Natural killer cell (primary cell): ENCODE measurements at places on chromosomes 6 and 20. TPM values are rescaled to one million over a fixed set of nuclear protein-coding genes. Genes with fewer than 3 reads are reported as not detected.

GRCh38 chr6:106637717-106638341 lies 8.5 kb downstream of the QRSL1 start:
- H3K4me1 ChIP-seq, result peaks cover 12% of the 10 kb centered on the region
- no peak for DNase-seq
- H3K4me3 ChIP-seq, result no peak overlapping the region
- H3K27ac ChIP-seq, result peak overlapping the region; percentile 36
- H3K27me3 ChIP-seq, result no peaks in the 10 kb centered on the region

GRCh38 chr20:890666-891057 lies 25.5 kb downstream of the ANGPT4 start:
- no peaks in the 10 kb centered on the region for H3K27me3 ChIP-seq
- no peak overlapping the region for H3K4me3 ChIP-seq
- peaks cover 3% of the 10 kb centered on the region for H3K4me1 ChIP-seq
- no peak overlapping the region for H3K27ac ChIP-seq
- H3K36me3 ChIP-seq, result no peaks in the 10 kb centered on the region

DNA sequence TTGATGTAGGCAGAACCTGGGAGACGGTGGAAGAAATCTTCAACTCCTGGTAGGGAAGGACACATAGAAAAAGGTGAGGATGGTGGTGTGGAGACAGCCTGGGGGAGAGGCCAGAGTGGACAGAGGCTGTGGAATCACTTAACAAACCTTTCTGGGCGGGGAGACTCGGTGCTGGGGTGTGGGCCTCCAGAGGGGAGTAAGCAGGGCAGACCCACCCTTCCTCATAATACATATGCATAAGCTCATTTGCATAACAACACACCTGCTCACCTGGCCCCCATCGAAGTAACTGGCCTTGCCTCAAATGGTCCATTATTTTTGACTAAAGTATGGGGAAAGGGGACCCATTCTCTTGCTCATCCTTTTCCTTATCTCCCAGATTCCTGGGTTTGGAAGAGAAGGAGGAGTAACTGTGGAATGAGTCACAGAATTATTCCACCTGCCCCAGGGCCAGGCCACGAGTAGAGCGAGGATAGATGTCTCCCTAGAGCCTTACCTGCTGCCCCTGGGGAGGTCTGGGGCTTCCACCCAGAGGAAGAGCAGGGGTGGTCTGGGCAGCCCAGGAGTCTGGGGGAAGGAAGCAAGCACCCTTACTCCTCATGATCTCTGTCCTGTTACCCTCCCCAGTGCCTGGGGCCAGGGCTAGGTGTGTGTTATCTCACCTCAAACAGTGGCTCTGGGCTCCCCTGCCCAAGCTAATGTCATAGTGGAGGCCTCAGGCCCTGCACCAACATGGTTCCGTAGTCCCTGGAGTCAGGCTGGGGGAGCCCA lies 10.7 kb upstream of the VEGFA start:
- H3K36me3 ChIP-seq, result no peaks in the 10 kb centered on the region
- no peaks in the 10 kb centered on the region for H3K4me1 ChIP-seq
- H3K27ac ChIP-seq, result no peak overlapping the region
- no peak for DNase-seq
- no peaks in the 10 kb centered on the region for H3K27me3 ChIP-seq

DNA sequence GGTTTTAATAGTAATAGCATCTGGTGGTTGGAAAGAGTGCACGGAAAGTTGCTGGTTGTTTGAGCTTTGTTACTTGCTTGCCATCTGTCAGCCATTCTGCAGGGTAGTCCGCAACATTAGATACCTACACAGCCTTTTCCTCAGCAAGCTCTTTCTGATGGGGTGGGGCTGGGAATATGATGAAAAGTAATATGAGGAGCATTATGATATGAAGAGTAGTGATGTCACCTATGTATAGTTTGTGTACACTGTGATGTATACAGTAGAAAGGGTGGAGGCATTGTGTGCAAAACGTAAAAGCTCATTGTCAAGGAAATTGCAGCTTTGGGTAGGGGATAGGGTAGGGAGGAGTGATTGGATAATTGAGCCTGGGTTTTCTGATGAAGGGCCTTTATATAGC lies 16.1 kb downstream of the SCAF8 start:
- no peak overlapping the region for H3K27ac ChIP-seq
- H3K27me3 ChIP-seq, result no peaks in the 10 kb centered on the region
- no peak overlapping the region for H3K4me3 ChIP-seq
- H3K4me1 ChIP-seq, result peaks cover 24% of the 10 kb centered on the region
- H3K36me3 ChIP-seq, result peaks cover 4% of the 10 kb centered on the region
- no peak for DNase-seq

Gene COL21A1
- not detected for total RNA-seq

DNA sequence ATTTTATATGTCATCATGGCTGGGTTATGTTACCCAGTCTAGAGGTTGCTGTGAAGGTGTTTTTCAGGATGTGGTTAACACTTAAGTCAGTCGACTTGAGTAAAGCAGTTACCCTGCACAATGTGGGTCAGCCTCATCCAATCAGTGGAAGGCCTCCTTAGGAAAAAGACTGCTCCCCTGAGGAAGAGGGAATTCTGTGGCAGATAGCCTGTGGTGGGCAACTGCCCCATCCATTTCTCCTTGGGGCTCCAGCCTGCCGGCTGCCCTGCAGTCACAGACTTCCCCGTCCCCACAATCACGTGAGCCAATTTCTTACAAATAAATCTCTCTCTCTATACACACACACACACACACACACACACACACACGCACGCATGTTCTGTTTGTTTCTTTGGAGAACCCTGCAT lies 34.5 kb upstream of the MPC1 start:
- H3K27ac ChIP-seq, result no peak overlapping the region
- H3K4me1 ChIP-seq, result peaks cover 80% of the 10 kb centered on the region
- no peaks in the 10 kb centered on the region for H3K27me3 ChIP-seq
- DNase-seq, result peak; percentile 44
- no peaks in the 10 kb centered on the region for H3K36me3 ChIP-seq

Gene FAM209B
- 2.0 TPM for total RNA-seq

- H3K4me3 ChIP-seq, result no peak overlapping the region
- DNase-seq, result no peak
- no peak overlapping the region for H3K27ac ChIP-seq
- H3K27me3 ChIP-seq, result no peaks in the 10 kb centered on the region
- H3K4me1 ChIP-seq, result no peaks in the 10 kb centered on the region
These were observed 510.3 kb downstream of the KIF16B start for GRCh38 chr20:16062661-16063581.

Gene XPO5
- 47.6 TPM for total RNA-seq

Gene UNC5CL
- 5.3 TPM for total RNA-seq

- DNase-seq, result no peak
- peaks cover 2% of the 10 kb centered on the region for H3K27me3 ChIP-seq
- H3K36me3 ChIP-seq, result no peaks in the 10 kb centered on the region
- H3K27ac ChIP-seq, result no peak overlapping the region
These were observed 45.6 kb upstream of the ANKEF1 start for GRCh38 chr20:9989066-9989724.

- no peaks in the 10 kb centered on the region for H3K27me3 ChIP-seq
- H3K4me1 ChIP-seq, result no peaks in the 10 kb centered on the region
- no peak overlapping the region for H3K4me3 ChIP-seq
- no peak overlapping the region for H3K27ac ChIP-seq
- H3K36me3 ChIP-seq, result no peaks in the 10 kb centered on the region
These were observed 21.0 kb downstream of the JAG1 start for GRCh38 chr20:10652660-10653261.

DNA sequence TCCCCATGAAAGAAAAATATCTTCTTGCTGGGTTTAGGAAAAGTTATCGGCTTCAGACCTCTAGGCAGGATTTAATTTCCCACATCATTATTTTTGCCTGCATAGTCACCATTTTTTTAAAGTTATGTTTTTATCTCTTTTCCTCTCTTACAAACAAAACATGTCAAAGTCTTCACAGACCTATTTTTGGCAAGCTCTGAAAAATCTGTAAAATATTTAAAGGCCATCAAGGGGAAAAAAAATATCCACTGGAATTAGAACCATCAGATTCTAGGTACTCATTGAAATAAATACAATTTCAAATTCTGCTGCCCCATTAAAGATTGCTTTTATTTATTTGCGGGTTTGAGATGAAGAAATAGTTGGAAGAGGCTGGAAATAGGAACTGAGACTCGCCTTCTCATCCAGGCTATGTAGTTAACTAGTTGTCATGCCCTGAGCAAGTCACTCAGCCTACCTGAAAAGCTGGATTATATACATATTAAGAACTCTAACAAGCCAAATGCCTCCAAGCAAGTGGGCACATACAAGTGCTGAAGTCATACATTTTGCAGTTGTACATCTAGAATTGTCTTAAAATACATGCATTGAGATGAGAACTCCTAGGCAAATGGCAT lies 101.7 kb upstream of the SASH1 start:
- H3K4me3 ChIP-seq, result no peak overlapping the region
- no peak overlapping the region for H3K27ac ChIP-seq
- H3K36me3 ChIP-seq, result no peaks in the 10 kb centered on the region
- no peaks in the 10 kb centered on the region for H3K27me3 ChIP-seq

DNA sequence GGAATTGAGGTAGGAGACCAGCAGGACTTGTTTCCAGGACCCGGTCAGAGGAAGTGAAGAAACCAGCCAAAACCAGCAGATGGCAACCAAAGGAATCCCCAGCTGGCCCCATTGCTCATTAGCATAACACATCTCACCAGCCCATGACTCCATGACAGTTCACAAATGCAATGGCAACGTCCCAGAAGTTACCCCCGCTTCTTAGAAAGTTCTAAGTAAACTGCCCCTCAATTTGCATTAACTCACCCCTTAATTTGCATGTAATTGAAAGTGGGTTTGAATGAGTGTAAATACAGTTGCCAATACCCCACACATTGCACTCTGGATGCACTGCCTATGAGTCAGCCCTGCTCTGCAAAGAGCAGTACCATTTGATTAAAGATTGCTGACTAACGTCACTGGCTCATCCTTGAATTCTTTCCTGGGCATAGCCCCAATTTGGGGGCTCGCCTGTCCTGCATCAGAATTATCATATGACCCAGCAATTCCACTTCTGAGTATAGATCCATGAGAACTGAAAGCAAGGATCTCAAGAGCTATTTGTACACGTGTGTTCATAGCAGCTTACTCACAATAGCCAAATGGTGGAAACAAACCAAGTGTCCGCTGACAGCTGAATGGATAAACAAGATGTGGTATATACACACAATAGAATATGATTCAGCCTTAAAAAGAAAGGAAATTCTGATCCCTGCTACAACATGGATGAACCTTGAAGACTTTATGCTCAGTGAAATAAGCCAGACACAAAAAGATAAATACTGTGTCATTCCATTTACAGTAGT lies 36.4 kb downstream of the MYLK4 start:
- H3K27ac ChIP-seq, result no peak overlapping the region
- no peak overlapping the region for H3K4me3 ChIP-seq
- no peaks in the 10 kb centered on the region for H3K4me1 ChIP-seq
- no peaks in the 10 kb centered on the region for H3K27me3 ChIP-seq
- no peaks in the 10 kb centered on the region for H3K36me3 ChIP-seq

Gene COL12A1
- not detected for total RNA-seq

GRCh38 chr20:13458860-13459451 lies 179.8 kb downstream of the TASP1 start:
- no peaks in the 10 kb centered on the region for H3K27me3 ChIP-seq
- no peaks in the 10 kb centered on the region for H3K4me1 ChIP-seq
- H3K4me3 ChIP-seq, result no peak overlapping the region
- H3K36me3 ChIP-seq, result no peaks in the 10 kb centered on the region
- no peak for DNase-seq
- no peak overlapping the region for H3K27ac ChIP-seq

- no peak overlapping the region for H3K27ac ChIP-seq
- H3K4me3 ChIP-seq, result no peak overlapping the region
- DNase-seq, result no peak
- no peaks in the 10 kb centered on the region for H3K27me3 ChIP-seq
- H3K4me1 ChIP-seq, result no peaks in the 10 kb centered on the region
- H3K36me3 ChIP-seq, result no peaks in the 10 kb centered on the region
These were observed 212.3 kb upstream of the ZNF217 start for GRCh38 chr20:53805895-53806384.

DNA sequence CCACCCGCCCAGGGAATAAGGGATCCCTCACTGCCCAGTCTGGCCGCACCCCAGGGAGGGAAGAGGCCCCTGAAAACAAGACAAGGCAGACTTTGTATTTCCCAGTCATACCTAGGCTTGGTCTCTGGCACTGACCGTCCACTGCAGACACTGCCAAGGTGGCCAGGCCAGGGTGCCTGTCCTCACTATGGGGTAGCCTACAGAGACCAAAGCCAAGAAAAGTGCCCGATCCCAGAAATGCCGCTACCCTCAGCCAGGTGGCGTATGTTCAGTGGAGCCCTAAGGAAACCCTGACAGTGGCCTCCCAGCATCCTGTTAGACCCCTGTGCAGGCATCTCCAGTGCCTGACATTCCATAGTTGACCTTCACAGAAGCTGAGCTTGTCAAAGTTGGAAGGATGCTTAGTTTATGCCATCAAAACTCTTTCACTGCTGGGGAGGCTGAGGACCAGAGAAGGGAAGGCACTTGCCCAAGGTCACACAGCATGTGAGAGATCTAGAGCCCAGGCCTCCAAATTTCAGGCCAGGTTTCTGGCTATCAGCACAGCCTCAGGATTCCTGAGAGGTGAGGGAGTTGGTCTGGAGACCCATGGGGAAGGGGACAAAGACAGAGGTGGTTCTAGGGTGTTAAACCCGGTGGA lies 2.5 kb downstream of the SCRT2 start:
- H3K36me3 ChIP-seq, result no peaks in the 10 kb centered on the region
- H3K4me1 ChIP-seq, result peaks cover 14% of the 10 kb centered on the region
- no peak overlapping the region for H3K4me3 ChIP-seq
- DNase-seq, result no peak

DNA sequence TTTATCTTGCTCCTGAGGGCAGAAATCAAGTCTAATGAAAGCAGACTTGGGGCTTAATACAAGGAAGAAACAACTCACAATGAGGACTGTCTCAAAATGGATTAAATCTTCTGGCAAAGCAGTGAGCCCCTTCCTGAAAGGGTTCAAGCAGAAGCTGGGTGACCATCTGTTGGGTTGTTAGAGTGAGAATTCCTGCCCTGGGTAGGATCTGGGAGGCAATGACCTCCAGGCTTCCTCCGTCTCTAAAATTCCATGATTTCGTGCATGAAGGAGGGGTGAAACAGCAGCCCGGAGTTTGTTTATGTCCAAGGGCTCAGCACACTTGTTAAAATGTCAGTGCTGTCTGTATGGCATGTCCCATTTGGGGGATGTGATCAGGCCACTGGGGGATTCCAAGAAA lies 64.0 kb upstream of the KCNK16 start:
- no peaks in the 10 kb centered on the region for H3K36me3 ChIP-seq
- no peak overlapping the region for H3K27ac ChIP-seq
- no peaks in the 10 kb centered on the region for H3K27me3 ChIP-seq
- H3K4me3 ChIP-seq, result no peak overlapping the region

DNA sequence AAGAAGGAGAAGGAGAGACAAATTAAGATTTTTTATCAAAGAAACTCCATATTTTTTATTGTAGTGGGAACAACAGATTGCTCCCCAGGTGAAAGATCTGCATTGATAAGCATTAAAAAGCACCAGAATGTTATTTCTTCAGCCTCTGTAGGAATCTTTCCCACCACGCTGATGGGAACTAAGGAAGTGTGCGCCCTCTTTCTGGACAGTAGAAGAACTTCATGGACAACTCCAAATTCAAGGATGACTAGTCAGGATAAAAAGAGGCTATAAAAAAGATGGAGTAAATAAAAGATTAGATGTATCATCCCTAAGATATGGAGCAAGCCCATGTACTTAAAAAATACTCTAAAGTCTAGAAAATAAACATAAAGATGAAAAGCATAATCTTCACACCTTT lies 45.8 kb upstream of the PAK5 start:
- no peak for DNase-seq
- no peaks in the 10 kb centered on the region for H3K36me3 ChIP-seq
- H3K4me3 ChIP-seq, result no peak overlapping the region
- H3K27ac ChIP-seq, result no peak overlapping the region
- H3K4me1 ChIP-seq, result no peaks in the 10 kb centered on the region
